ENCODE measurements at places on chromosomes 7 and 10. TPM values are rescaled to one million over a fixed set of nuclear protein-coding genes. Genes with fewer than 3 reads are reported as not detected.

DNA sequence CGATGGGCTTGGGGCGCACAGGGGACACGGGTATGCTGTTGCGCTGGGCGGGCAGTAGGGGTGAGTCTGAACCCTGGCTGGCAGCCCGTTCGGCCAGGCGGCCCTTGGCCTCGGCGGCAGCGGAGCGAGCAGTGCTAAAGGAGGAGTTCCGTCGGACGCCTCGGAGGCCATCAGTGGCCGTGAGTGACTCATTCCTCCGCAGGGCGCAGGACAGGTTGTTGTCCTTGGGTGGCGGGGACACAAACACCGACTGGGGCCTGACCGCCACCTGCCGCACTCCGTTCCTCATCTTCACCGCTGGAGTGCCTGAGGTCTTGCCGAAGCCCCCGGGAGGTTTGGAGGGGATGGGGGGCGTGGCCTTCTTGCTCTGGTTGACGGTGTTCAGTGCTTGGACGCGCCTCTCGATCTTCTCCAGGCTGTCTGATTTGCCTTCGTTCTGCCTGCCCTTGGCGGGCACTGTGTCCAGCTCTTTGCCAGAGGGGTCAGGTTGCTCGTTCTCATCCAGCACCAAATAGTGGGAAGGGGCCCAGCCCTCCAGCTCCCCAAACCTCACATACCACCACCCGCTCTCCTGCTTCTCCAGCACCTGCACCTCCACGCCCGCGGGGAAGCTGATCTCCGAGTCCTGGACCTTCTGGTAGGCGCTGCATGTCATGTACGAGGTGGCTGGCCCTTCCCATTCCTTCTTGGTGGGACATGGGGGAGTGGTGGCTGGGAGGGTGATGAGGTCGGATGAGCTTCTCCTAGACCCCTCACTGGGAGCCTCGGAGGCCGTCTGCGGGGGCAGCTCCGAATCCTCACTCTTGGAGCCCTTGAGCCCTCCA is 108.7 kb downstream of the NEURL1 start:
- DNase-seq: no peak

Gene VIPR2
- total RNA-seq: not detected

GRCh38 chr7:108697254-108697653 is 127.6 kb downstream of the DNAJB9 start:
- DNase-seq: no peak

- peak; percentile 72 for DNase-seq
These were observed 2.9 kb downstream of the PKD2L1 start for GRCh38 chr10:100327007-100327717.

Gene EN2
- not detected for total RNA-seq

Data from GM23248 (cell line).